GM23338 (cell line): ENCODE measurements at places on chromosomes 12 and 14.
A peak's percentile ranks its signal among the peaks of the same experiment; 100 is the strongest.

DNA sequence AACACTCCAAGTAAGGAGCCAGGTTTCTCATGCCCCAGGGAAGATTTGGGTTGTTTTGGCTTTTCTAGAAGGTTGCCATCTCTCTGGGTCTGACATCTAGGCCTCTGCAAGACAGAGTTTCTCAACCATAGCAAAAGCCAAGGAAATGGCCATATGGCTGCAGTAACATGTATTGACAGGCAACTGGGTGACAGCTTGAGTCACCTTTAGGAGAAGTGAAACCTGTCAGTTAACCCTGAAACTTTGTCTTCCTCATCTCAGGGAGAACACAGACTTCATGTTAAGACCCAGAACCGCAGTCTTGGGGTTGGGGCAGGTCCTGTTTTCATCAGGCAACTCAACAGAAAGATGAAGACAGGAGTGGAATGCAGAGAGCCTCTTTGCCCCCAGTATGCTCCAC is 46.0 kb upstream of the PLBD1 start:
- no peak for DNase-seq

GRCh38 chr12:113802000-113802749 is 163.9 kb downstream of the RBM19 start:
- DNase-seq: no peak

DNA sequence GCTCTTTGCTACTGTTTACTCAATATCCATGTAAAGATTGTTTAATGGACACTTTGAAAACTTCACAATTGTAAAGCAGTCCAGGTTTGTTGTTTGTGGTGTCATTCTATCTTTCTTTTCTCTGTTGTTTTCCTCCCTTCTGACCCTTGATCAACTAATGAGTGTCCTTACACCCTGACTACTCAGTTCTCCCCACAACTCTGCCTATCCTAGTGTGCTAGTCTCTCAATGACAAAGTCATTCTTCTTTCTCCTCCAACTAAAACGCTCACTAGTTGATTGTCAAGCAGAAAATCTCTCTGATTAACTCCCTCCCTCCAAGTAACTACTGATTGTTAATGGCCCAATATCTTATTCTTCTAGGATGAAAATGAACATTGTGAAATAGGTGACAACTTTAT is 148.5 kb upstream of the FBXO33 start:
- DNase-seq: no peak

DNA sequence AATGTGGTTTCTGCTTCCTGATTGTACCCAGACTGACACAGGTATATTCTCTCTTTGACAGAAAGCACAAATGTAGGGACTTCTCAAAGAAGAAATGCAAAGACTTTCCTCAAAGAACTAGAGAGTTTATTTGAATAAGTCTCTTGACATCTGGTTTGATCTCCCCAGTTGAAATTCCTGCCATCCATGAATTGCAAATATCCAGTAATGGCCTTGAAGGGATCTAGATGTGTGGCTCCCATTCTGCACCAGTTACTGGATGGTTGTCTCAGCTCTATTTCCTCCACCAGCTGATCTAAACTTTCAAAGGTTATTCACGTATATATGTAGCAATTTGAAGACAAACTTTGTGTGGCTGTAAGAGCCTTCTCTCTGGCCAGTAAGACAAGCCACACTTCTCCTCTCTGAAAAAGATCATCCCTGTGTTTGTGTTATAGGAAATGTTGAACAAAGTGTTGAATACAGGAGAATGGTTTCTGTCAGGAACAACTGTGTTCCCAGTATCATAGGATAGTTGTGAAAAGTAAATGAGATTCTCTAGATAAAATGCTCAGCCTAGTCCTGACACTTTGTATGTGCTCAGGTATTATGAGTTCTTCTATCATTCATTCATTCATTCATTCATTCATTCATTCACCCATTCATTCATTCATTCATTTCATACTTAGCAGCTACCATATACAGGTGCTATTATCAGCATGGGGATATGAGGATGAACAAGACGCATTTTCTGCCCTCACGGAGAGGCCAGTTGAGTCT is 22.7 kb upstream of the GPRC5A start:
- no peak for DNase-seq

DNA sequence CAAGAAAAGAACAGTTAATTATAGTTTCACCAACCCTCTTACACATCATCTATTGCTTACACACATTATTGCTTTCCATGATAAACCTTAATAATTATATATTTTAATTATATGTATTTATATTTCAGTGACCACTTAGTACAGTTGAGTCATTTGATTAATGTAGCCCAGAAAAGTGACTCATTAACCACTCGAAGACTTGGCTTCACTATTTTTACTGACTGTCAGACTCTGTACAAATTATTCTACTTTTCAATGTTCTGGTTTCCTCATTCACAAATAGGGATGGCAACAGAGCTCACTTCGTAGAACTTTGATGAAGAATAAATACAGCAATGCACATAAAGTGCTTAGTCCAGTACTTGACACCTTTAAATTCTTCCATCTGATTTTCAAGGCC is 98.3 kb downstream of the CFAP54 start:
- DNase-seq: no peak

GRCh38 chr14:25431211-25432076 is 381.5 kb upstream of the STXBP6 start:
- DNase-seq: peak; percentile 76

GRCh38 chr12:26571560-26571959 is 261.4 kb downstream of the ITPR2 start:
- no peak for DNase-seq

DNA sequence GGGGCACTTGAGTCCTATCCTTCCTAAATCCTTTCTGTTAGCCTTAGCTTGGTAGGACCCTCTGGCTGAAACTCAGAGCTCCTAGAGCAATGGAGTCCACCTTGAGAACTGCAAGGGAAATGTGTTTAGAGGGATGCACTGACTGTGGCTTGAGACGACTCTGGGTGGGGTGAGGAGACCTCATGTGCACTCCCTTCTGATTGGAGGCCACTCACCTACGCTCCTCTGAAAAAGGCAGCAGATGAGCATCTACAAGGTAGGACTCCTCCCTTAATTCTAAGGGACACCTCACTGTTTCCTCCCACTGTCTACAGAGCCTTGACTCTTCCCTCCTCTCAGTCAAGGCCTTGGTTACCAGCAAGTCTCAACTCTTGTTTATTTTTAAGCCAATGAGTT is 1.0 kb downstream of the MAP3K12 start:
- no peak for DNase-seq

DNA sequence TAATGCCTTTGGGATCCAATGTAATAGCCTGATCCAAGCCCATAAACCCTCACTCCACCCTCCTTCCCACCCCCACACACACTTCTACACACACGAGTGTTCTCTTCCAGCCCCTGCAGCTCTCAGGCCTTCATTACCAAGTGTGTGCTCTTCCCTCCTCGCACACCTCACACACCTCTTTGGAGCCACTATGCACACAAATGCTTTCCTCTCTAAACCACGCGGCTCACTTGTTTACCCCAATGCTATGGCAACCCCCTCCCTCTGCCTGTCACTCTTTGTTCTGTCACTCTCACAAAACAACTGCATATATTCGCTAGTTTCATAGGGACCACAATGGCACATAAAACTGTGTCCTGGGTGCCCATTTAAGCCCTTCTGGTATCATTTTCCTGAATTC is 35.1 kb downstream of the PPP2R5E start:
- DNase-seq: peak; percentile 25

DNA sequence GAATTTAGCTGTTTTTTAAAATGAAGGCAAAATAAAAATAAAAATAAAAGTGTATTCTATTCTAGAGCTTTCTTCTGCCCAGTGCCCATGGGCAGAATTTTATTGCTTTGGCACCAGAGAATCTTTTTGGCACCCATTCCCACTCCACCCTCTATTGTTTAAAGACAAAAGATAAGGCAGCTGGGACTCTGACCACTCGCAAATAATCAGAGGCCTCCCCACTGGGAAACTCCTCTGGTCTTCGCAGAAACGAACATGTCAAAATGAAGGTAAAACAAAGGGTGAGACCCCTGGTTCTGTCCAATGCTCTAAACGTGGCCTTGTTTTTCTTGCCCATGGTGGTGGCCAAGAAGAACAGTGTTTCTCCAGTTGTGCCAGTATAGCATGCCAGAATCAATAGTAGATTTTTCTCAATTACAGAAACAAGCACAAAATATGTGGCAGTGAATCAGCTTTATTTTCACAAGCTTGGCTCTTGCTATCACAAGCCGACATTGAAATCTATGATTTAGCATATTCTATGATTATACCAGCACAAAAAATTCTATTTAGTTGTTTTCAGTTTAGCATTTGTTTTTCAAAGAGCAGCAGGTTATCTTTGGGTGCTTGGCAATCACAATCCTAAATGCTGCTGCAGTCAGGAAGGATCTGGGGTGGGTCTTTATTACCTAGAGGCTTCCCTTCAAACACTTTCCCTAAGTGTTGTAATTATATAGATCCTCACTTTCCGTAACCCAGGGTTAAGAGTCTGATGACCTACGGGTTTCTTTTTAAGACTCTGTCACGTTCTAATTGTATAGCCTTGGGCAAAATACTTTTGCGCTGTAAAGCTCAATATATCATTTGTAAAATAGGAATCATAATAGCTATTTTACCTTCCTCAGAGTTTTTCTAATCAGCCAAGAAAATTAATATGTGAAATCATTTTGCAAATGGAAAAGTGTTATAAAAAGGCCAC is 50.5 kb downstream of the KITLG start:
- no peak for DNase-seq

GRCh38 chr12:48220701-48221100 is 17.6 kb upstream of the OR10AD1 start:
- DNase-seq: no peak

GRCh38 chr12:105860561-105861207 is 278.1 kb downstream of the NUAK1 start:
- DNase-seq: no peak

- DNase-seq: no peak
Observed at GRCh38 chr14:55454264-55455002, 14.0 kb upstream of the TBPL2 start.

GRCh38 chr12:63940310-63941005 is 96.0 kb downstream of the SRGAP1 start:
- DNase-seq: no peak
